ENCODE measurements at places on chromosomes 7 and 10. TPM values are rescaled to one million over a fixed set of nuclear protein-coding genes. Genes with fewer than 3 reads are reported as not detected.
A peak's percentile ranks its signal among the peaks of the same experiment; 100 is the strongest.

GRCh38 chr7:90689260-90689659, 93.1 kb downstream of the CDK14 start:
- DNase-seq, result no peak

DNA sequence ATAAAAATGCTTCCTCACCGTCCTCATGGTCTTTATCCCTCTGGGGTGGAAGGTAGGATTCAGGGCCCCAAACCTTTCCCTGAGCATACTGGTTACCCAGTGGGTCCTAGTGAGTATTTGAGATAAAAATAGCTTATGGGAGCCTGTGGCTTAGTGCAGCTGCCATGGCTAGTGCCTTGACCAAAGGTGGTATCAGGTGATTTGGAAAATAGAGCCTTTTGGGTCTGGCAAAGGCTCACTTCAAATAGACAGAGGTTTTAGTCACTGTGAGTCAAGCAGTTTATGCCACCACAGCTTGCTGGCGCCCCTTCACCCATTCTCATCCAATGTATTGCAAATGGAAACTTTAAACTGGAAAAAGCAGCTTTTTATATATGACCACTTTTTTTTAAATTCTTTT, 30.4 kb downstream of the PLAU start:
- no peak for DNase-seq

DNA sequence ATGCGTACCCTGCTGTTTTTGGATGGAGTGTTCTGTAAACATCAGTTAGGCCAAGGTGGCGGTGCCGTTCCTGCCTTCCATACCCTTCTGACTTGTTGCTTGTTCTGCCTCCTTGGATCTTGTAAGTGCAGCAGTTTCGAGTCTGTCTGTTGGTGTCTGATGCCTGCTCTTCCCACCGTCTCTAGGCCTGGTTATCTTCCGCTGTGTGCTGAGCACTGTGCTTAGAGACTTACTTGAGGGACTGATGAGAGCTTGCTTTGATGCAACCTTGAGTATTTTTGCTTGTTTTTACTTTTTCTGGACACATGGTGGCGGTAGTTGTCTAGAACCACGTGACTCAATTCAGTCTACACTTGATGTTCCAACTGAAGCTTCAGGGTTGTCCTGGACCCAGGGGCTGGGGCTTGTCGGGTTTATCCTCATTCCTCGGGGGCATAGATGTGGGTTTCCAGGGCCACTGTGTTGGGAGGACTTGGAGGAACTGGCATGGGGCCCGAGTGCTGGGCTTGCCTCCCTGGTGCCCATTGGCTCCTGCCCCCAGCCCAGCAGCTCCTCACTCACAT, 14.4 kb upstream of the SPRN start:
- no peak for DNase-seq

- DNase-seq, result no peak
These were observed 200.6 kb downstream of the DIP2C start for GRCh38 chr10:488933-489215.

- no peak for DNase-seq
These were observed 37.2 kb downstream of the NKX2-3 start for GRCh38 chr10:99569961-99570360.

DNA sequence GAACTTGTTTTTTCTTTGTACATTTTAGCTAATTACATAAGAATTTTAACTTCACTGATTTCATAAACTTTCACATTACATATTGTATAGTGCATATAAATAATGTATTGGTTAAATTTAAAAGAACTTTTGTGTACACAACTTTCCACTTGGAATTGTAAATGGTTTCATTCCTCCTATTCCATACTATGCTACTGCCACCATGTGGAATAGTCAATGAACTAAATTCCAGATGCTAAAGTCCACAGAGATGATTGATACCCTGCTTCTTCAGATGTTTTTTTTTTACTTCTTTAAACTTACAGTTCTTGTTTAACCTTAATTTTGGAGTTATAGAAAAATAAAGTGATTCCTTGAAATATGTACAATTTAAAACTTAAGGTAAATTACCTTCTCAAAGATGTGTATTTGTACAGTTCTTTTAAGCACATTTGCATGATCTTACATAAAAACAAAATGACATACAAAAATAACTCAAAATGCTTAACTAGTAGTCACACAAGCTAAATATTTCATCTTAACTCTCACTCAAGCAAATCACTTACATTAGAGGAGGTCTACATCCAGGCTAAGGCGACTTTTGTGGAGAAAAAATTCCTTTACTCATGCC, 247.6 kb upstream of the HGF start:
- peak; percentile 16 for DNase-seq

DNA sequence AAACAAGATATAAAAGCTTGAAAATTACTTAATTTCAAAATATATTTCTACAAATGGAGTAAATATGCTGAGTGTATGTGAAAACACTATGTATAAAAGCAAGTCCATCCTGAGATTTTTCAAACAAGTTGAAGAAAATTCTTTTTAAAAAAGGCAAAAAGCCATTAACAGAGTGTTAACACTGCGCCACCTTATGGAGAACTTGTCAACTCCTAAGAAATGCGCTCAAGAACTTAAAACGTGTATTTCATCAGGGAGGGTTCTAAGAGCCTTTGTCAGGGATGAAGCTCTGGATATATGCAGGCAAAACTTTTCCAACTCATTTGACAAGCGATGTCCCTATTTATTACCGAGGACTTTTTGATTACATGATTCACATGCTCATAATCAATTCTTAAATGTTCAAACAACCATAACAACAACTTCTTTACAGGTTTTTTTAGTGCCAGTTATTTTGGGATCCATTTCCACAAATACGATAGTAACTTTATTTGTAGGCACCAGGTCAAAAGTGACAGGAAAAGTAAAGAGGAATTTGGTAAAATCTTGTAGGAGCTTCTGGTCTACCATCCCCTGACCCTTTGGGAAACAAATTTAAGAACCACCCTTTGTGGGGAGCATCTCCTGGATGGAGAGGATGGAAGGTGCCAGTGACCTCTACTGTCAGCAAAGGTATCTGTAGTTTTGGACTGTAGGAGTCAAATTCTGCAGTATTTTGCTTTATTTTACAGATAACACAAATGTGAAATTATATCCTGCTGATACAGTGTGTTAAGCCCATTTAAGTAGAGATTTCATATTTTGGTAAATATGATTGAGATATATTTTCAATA, 23.2 kb downstream of the CALCR start:
- DNase-seq, result peak; percentile 13

- no peak for DNase-seq
These were observed 18.0 kb downstream of the DNAJC1 start for GRCh38 chr10:21985541-21985940.

GRCh38 chr10:47349516-47349915, 1.4 kb downstream of the RBP3 start:
- no peak for DNase-seq

DNA sequence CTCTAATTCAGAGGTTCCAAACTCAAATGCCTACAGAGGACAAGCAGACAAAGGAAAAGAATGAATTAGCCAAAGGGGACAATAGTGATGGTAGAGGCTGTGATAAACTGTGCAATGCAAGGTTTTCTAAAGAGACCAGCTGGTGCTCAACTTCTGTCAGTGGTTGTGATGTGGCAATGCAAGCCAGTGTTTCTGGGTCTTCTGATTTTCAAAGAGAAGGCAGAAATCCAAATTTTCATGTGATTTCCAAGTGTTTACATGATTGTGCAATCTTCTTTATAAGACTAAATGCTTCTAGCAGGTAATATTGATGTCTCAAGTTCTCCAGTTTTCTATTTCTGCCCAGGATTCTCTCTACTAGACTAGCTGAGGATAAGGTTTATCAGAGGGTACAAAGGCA, 135.9 kb downstream of the PCDH15 start:
- no peak for DNase-seq

- DNase-seq, result peak; percentile 89
These were observed at the start of gene GARS1 for GRCh38 chr7:30594540-30595435. Gene GARS1 (plus strand): TSS chr7:30594878. CDS start chr7:30594922, 44 bp downstream.

DNA sequence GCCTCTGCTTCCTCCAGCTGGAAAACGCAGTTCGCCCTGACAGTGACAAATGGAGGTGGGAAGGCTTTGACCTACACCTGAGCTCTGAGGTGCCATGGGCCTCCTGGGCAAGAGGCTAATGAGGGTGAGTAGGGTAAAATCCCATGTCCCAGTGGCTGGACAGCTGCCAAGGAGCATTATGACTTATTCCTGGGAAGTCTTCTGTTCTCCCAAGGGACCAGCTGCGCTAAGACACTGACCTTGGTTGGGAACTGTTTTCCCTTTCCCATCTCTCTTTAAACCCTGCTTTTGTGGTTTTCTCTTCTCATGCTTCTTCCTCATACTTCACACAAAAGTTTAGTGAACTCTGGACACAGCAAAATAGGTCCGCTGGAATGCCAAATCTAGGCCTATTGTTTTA, 72.6 kb downstream of the COPG2 start:
- peak; percentile 0 for DNase-seq

GRCh38 chr10:26781797-26782196, 79.0 kb downstream of the ABI1 start:
- peak; percentile 29 for DNase-seq

DNA sequence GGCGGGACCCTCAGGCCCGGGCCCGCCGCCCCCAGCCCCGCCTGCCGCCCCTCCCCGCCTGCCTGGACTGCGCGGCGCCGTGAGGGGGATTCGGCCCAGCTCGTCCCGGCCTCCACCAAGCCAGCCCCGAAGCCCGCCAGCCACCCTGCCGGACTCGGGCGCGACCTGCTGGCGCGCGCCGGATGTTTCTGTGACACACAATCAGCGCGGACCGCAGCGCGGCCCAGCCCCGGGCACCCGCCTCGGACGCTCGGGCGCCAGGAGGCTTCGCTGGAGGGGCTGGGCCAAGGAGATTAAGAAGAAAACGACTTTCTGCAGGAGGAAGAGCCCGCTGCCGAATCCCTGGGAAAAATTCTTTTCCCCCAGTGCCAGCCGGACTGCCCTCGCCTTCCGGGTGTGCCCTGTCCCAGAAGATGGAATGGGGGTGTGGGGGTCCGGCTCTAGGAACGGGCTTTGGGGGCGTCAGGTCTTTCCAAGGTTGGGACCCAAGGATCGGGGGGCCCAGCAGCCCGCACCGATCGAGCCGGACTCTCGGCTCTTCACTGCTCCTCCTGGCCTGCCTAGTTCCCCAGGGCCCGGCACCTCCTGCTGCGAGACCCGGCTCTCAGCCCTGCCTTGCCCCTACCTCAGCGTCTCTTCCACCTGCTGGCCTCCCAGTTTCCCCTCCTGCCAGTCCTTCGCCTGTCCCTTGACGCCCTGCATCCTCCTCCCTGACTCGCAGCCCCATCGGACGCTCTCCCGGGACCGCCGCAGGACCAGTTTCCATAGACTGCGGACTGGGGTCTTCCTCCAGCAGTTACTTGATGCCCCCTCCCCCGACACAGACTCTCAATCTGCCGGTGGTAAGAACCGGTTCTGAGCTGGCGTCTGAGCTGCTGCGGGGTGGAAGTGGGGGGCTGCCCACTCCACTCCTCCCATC, 82.7 kb downstream of the PAX2 start:
- DNase-seq, result no peak

GRCh38 chr7:130553398-130554029, 61.6 kb downstream of the MEST start:
- DNase-seq, result no peak

DNA sequence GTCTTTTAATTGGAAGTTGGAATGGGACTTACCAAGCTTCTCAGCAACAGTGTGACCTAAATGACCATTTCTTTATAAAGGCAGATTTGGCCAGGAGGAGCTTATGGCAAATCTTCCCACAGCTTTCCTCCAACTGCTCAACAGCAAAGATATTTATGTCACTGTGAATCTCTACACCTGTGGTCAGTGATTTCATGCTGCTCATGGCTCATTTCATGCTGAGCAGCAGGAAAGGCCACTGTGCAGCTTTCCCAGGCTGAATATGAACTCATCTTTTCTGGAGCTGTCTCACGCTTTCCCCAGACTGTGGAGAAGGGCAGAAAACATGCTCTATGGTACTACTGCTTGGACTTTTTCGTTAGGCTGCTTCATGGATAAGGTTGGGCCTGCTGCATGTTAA, 29.8 kb downstream of the CALCR start:
- no peak for DNase-seq

CPED1 gene
- total RNA-seq, result not detected

TAS2R3 gene
- total RNA-seq, result not detected

TWNK gene
- 5.2 TPM for total RNA-seq
